ENCODE measurements at places on chromosomes 3 and 15.

DNA sequence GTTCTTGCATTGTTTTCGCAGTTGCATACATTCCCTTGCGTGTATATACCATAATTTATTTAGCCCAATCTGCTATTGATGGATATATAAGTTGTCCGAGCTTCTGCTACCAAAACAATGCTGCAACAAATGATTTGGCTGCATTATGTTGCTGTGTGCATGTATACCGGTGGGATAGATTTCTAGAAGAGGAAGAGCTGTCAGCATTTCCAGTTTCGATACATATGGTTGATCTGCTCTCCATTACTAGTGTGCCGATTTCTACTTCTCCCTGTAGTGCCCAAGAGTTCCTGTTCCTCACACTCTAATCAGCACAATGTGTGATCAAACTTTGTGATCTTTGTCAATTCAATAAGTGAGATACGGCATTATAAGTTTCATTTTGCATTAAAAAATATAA is 92.8 kb upstream of the NMNAT3 start:
- no peak for DNase-seq

GRCh38 chr15:65818927-65819562 is 27.0 kb upstream of the DENND4A start:
- peak; percentile 61 for DNase-seq

DNA sequence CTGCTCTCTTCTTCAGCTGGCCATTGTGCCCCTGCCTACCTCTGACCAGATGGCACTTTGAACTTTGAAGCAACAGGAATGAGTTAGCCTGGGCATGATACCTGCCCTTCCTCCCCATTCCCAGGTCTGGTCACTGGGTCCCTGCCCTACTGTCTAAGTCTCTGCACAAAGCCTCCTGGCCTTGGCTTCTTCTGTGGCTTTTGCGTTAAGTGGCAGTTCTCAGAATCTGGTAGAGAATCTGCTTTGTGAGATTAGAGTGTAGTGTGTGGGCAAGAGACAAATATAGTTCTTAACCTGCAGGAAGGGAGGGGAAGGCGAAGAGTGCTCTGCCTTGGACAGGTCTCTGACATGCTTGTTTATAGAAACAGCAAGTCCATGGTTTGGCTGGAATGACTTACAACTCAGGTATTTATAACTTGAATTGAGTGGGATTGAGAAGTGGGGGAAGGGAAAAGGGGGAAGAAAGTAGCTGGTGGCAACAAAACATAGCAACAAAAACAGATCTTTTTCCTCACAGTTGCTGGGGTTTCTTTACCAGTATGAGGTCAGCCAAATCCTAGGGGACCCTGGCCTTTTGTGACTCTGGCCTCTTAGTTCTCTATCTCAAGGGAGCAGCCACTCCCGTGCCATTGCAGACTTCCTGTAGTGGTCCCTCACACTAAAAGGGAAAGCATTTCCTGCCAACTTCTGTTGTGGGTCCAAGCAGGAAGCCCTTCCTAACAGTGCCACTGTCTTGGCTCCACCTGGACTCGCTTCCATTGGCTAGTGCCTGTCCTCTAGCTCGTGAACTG is 16.7 kb downstream of the MAPKBP1 start:
- no peak for DNase-seq

GRCh38 chr15:55742927-55743728 is at the start of gene PRTG:
Gene PRTG (minus strand): TSS chr15:55743152. CDS start chr15:55742931, 221 bp downstream.
- no peak for DNase-seq

DNA sequence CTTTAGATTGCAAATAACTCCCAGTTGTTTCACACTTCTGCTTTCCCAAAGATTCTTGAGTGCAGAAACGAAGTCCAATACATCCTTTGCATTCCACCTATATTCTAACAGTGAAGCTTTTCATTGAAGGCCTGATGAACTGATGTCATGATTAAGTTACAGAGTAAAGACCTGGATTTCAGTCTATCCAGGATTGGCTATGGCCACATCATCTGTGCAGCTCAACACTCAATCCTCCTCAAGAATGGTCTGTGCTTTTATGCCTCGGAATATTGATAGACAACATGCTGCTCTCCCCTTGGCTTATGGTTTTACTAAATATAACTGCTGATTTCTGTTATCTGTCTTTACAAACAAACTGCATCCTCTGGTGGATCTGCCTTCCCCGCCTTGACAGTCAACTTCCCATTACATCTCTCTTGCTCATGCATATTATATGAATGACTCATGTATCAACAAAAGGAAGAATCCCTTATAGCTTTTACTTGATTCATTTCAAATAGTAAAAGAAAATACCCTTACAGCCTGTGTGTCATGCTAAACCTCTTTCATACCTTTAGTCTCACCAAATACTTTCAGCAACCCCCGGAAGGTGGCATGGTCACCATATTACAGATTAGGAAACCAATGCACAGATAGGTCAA is 59.5 kb downstream of the SCN11A start:
- no peak for DNase-seq
